Brain pericyte (primary cell): ENCODE measurements at places on chromosomes 13 and 19.

DNA sequence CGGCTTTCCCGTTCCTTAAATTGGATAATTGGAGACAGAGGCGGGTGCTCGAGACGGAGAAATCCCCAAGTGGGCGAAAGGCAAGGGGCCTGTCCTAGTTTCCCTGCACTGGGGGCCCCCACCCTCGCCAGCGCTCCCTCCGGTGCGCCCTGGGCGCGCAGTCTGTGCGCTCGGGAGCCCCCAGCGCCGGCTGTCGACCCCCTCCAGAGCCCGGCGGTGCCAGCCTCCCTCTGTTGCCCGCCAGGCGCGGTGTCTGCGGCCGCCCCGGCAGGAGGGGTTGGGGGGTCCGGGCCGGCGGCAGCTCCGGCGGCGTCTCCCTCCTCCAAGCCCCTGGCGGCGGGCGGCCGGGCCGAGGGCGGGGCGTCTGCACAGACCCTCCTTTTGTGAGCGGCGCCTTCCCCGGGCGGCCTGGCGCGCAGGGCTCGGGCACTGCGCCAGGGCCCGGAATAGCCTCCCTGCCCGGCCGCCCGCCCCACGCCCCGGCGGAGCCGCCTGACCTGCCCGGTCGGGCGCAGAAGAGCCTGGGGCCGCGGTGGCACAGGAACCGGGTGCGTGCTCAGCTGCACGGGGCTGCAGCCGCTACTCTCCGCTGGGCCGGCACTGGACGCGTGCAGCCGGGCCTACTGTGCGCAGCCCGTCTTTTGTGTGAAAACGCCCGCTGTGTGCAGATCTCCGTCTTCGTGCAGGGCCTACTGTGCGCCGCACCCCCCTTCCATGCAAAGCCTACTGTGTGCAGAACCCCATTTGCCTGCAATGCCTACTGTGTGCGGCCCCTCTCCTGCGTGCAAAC lies 13.2 kb downstream of the GADD45B start:
- DNase-seq, result no peak

DNA sequence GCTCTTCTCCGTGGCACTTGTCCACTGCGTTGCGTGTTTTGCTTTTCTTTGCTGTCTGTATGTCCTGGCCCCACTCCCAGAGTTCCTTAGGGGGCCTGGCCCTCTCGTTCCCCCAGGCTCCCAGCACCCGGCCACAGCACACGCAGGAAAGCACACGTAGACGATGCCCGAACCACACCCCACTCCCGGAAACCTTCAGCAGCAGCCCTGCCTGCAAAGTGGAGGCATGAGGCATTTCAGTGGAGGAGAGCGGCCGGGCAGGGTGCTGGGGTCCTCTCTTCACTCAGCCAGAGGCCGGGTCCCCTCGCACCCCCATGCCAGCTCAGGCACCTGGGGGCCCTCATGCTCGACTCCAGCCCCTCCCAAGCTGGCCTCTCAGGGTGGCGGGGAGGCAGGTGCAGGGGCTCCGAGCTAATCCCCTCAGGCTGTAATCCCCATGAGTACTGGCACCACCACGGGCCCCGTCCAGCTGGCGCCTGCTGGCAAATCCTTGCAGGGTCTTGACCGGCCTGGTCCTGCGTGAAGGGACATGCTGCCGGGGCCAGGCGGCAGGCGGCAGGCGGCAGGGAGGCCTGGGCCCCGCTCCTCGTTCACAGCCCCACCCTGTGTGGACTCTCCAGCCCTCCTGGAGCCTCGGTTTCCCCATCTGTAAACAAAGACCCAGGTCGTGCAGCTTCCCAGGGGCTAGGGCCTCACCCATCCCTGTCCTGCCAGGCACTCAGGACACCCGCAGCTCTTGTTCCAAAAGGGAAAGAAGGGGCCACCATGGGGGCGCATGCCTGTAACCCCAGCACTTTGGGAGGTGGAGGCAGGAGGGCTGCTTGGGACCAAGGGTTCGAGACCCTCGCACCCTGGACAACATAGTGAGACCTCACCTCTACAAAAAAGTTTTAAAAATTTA lies 7.0 kb downstream of the PIP5K1C start:
- DNase-seq, result no peak

- DNase-seq, result no peak
Measured at GRCh38 chr13:48563626-48564025, 30.7 kb upstream of the RCBTB2 start.

DNA sequence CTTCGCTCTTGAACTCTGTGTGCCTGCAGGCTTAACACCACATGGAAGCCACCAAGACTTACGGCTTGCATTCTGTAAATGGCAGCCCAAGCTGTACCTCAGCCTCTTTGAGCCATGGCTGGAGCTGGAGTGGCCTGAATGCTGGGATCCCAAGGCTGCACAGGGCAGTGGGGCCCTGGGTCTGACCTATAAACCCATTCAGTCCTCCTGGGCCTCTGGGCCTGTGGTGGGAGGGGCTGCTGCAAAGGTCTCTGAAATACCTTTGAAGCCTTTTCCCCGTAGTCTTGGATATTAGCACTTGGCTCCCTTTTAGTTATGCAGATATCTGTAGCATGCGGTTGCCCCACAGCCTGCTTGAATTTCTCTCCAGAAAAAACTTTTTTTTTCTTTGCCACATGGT lies 8.2 kb downstream of the TM9SF2 start:
- DNase-seq, result no peak

- DNase-seq, result no peak
Measured at GRCh38 chr19:29508181-29508580, 17.6 kb upstream of the VSTM2B start.

DNA sequence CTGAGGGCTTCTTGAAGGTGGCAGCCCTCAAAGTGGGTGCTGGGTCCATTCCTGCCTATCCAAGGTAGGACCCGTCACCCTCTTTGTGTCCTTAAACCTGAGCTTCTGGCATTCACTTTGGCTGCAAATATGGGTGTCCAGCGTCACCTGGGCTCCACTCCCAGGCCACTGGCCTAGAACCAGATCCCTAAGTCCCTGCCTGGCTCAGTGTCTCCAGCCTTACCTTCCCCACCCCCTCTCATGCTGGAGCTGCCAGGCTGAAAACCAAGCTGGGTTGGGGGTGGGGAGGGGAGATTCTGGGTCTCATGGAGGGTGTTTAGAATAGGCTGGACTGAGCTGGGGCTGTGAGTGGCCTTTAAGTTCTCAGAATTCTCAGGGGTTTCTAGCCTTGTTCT lies 12.4 kb downstream of the PDE4A start:
- DNase-seq, result no peak

GRCh38 chr19:35063940-35064818 lies 22.7 kb downstream of the HPN start:
- DNase-seq, result no peak

DNA sequence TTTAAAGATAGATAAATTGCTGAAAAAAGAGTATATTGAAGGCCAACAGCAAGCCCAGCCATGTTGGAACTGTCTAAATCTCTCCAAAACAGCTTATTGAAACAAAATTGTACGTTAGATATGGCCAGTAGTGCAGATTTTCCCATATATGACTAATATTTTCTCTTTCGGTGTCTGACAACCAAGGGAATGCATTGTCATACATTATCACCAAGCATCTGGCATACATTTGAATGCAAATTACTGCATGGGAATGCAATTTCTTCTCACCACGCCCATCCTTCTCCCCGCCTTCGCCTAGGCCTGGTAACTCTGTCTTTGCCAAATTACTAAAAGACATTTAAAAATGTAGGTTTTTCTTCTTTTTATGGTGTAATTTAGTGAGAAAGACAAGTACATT lies 32.5 kb upstream of the IRS2 start:
- DNase-seq, result no peak

GRCh38 chr19:51066393-51067186 lies 1.7 kb upstream of the KLK13 start:
- DNase-seq, result no peak

- no peak for DNase-seq
Measured at GRCh38 chr13:110199046-110199831, 107.7 kb downstream of the COL4A1 start.

- no peak for DNase-seq
Measured at GRCh38 chr13:44165889-44166496, 207.6 kb upstream of the SERP2 start.

DNA sequence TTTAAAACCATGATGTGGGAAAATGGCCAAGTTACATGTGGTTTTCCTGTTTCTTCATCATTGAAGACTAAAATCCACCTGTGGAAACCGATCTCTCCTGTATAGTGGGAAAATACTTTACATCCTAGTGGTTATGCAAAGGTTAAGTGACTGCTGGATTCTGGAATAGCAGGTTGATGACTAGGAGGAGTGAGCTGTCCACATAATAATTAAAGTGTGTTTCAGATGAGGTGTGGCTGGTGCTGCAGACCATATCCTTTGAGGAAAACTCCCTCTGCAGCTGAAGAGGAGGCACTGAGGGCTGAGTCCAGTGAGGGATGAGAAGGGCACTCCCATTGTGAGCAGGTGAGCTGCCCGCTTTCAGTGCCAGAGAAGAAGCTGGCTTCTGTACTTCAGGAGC lies 43.2 kb downstream of the DCLK1 start:
- no peak for DNase-seq

GRCh38 chr19:48726556-48726955 lies 7.0 kb upstream of the MAMSTR start:
- DNase-seq, result no peak

GRCh38 chr19:49407482-49408015 lies 15.7 kb downstream of the PTH2 start:
- DNase-seq, result no peak

GRCh38 chr19:45954156-45954555 lies 19.5 kb downstream of the NOVA2 start:
- no peak for DNase-seq

- DNase-seq, result no peak
Measured at GRCh38 chr19:19900139-19900728, 512 bp upstream of the ZNF93 start.

DNA sequence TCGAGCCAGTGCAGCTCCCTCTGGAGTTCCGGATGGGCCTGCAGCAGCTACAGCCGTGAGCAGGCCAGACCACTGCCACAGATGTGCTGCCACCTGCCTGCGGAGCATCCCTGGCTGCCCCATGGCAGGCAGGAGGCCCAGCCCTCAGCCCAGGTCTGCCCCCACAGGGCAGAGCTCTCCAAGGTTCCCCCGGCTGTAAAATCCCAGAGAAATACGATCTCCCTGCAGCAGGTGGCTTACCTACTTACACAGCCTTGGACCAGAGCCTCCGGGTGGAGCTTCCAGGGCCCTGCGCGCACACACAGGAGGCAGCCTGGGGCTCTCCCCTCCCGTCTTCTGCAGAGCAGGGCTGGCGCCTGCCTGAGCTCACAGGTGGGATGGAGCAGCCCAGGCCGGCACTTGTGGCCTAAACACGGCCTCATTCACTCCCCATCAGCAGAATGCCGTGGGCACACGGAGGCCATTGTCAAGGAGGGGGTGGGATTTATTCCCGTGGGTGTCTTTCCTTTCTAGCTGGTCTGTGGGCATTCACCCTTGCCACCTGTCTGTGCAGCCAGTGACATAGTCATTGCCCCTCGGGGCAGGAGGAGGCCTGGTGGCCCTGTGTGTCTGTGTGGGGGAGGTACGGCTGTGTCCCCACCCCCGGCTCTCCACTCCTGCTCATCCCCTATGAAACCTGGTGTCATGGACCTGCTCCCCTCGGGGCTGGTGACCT lies 118.0 kb downstream of the KDM4B start:
- DNase-seq, result no peak
